ENCODE measurements at places on chromosomes 3 and 15.

- no peak for DNase-seq
Measured at GRCh38 chr15:67639591-67639990, 97.1 kb downstream of the MAP2K5 start.

DNA sequence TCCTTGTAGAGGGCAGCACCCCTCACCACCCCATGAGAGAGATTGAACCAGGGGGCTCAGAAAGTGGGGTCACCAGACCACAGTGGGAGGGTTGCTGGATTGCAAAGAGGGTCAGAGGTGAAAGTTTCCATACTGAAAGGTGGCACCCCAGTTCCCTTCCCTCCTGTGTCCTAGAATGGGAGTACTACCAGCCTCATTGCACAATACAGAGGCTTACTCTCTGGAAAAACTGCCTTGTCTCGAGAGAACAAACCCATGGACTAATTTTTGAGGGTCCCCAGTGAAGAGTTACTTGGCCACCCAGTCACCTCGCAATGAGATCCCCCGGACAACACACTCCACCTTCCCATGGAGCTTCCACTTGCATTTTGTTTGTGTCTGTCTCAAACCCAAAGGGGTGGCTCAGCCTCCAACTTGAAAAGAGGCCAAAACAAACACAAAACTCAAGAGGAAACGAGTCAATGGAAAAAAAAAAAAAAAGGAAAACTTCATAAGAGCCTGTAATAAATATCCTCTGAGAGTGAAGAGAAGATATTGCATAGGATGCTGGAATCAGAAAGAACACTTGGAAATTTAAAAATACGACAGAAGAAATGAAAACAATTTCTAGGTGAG lies 18.6 kb downstream of the MESP2 start:
- no peak for DNase-seq

DNA sequence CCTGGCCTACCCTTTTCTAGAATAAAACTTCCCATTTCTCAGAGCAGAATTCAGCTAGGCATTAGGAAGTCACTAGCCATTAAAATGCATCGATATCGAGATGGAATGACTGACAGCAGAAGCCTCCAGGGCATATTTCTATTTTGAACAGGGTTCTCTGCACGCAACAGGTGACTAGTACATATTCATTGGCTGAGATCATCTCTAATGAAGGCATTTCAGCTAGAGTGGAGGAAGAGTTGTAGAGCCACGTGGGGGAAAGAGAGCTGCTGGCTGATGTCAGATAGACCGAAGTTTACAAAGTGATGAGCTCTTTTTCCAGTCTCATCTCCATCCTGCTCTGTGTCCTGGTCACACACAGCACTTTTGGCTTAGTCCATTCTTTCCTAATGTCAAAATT lies 7.5 kb downstream of the TMEM40 start:
- DNase-seq, result no peak

DNA sequence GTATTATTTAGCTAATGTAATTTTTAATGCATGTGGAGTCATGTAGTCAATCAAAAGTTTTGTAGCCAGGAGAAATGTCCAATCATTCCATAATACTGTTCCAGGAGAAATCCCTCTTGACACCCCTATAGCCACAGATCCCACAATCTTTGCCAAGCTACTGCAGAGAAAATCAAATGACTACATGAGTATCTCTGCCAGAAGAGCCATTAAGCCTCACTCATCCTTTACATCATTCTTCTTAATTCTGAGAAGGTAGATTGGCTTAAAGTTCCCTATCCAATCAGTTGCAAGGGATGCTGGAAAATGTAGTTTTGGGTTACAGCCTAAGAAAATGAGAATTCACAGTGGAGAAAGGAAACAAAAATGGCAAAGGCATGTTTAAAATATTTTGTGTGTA lies 502.1 kb downstream of the ZBBX start:
- DNase-seq, result no peak

GRCh38 chr15:89812011-89812846 lies 2.4 kb downstream of the ANPEP start:
- DNase-seq, result no peak

DNA sequence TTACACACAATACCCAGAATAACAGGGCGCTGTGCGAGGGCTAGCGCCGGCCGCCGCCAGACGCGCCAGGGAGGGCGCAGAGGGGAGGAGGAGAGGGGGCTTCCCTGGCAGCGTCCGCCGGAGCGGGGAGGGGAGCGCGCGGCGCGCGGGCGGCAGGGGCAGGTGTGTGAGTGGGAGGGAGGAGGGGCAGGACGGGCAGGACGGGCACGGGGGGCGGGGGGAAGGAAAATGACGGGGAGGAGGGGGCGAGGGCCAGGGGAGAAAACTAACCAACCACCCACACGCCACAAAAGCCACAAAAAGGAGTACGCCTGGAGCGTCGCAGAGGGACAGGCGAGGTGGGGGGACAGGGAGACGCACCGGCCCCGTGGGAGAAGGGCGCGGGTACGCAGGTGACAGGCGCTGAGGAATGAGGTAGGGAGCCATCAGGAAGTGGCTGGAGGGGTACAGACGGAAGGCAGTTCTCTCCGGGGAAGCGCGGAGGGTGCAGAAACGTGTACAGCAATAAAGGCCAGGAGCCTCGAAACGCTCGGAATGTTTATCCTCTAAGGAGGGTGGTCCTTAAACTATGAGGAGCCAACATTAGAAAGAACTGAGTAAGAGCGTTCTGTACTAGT lies 610 bp upstream of the SATB1 start:
- peak; percentile 44 for DNase-seq

DNA sequence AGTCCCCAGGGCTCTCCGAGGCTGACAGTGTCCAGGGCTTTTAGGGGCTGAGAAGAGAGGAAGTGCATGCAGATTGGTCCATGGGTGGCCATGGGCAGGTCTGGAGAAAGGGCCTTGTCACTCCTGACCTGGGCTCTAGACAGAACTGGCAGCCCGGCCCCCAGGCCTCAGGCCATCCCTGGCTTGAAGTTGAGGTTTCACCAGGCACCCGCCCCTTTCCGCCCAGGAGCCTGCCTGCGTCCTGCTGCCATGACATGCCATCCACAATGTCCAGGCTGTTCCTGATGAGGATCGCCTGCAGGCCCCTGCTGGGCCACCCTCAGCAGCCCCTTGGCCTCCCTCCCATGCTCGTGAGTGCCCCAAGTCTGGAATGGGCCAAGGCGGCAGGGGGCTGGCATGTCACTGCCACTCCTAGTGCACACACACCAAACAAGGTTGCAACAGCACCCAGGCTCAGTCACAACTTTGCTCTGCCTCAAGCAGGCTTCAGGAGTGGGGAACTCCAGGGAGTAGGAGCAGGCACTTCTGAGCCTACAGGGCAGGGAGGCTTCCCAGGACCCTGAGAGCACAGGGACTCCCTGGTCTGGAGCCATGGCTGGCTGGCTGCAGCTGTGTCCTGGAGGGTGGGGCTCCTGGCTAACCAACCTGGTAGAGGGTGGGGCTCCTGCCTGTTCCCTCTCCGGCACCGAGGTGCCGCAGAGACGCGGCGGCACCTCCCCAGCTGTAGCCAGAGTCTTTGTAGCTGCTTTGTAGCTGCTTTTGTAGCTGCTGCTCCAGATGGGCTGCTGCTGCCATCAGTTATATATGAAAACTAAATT lies 1457.1 kb upstream of the GBE1 start:
- DNase-seq, result no peak

GRCh38 chr15:65862682-65863081 lies 6.6 kb upstream of the RAB11A start:
- DNase-seq, result peak; percentile 93

DNA sequence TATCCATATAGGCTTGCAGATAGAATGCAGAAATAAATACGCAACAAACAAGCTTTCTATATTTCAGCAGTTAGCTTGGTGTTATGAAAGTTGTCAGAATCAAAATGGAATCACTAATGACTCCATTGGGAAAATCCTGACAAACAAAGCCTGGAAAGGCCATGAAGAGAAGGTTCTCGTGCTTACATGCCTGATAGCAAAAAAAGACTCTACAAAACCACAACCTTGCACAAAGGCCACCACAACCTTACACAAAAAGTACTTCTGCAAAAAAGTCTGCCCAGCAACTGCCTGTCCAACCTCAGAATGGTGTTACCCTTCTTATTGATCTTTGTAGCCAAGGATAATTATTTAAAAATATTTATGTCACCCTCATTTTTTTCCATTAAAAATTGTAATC lies 14.4 kb upstream of the PLSCR1 start:
- DNase-seq, result no peak

GRCh38 chr3:157533298-157534070 lies 30.3 kb upstream of the VEPH1 start:
- DNase-seq, result no peak

- no peak for DNase-seq
Measured at GRCh38 chr15:92528736-92529135, 126.8 kb downstream of the FAM174B start.

- no peak for DNase-seq
Measured at GRCh38 chr15:100645671-100646070, 43.3 kb downstream of the ASB7 start.

GRCh38 chr15:65835447-65835846 lies 33.8 kb upstream of the RAB11A start:
- DNase-seq, result no peak

DNA sequence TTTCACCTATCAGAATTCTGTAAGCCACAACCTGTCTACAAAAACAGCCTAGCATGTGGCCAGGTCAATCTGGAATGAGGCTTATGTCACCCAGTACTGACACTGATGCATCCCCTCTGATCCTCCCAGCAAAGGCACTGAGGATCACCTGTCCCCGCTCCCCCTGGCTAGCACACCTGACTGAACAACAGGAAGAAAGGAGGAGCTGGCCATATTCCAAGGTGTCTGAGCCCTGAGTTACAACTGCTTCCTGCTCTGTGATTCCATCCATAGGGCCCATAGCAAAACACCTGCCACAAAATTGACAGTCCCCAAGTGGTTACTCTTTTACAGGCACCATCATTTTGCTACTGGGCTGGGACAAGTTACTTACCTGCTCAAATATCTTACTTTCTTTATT lies 555.5 kb upstream of the CFAP20DC start:
- DNase-seq, result no peak

- no peak for DNase-seq
Measured at GRCh38 chr3:4814305-4814903, 164.8 kb upstream of the BHLHE40 start.

DNA sequence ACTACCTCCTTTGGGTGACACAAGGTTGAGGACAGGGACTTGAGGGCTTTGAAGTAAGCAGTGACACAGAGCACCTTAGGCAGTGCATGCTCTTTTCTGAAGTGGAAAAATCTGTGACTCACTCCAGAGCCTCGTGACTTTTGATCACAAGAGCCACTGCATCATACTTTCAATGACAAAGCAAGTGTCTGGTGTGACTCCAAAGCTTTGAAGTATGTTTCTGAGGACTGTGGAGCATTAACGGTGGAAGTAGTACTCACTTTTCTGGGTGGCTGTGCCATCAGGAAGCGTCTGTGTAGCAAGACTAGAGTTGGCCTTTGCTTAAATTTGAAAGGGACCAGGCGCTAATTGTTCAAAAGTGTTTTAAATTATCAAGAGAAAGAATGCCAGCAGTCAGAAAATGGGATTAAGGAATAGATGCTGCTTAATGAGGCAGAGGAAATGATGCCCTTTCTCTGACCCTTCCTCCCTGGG lies 210.7 kb upstream of the TRIM42 start:
- DNase-seq, result peak; percentile 31

GRCh38 chr15:81239190-81239589 lies 42.5 kb downstream of the IL16 start:
- no peak for DNase-seq

DNA sequence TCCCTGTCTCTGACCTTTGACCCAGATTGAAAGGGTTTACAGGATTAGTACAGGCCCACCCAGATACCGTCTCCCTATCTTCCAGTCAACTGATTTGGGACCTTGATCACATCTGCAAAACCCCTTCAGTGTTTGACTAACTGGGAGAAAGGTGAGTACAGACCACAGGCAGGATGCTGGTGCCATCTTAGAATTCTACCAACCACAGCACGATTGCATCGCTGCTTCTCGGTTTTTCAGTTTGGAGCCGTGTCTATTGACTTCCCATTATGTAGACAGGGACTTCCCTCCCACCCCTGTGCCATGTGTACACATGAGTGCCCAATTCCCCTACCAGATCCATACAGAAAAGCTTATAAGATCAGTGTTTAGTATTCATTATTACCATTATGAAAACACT lies 6.6 kb upstream of the KLF13 start:
- no peak for DNase-seq

DNA sequence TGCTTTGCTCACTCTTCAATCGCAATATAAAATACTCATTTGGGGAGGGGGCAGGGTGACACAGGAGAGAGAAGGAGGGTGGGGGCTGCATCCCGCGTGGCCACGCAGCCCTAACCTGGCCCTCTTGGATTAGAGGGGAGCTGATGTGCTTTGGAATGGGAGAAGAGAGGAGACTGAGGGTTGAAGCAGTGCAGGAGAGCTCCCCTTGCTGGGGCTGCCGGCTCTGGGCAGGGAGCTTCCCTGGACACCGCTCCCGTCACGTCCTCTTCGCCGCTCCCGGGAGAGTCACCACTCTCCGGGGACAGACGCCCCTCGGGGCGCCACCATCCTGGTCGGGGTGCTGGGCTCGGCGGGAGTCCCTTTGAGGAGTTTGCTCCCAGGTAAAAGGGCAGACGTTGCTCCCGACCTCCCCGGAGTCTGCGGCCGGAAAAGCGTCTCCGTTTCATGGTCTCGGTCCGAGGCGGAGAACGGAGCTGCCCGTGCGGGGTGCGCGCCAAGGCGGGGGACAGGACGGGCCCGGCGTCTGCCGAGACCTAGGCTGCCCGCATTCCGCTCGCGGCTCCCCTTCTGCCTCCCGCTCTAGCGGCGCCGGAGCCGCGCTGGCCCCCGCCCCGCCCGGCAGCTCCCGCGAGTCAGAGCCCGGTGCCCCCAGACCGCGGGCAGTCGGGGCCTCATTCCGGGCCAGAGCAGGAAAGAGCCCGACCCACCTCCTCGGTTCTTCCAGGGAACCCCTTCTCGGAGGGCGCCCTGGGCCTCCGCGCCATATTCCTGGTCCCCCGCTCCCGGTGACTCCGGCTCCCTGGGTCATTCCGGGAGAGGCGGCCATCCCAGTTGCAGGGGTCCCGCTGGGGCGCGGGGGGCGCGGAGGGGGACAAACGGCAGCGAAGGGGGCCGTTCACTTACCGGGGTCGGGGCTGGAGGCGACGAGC lies 603 bp downstream of the SLC7A14 start:
- no peak for DNase-seq

GRCh38 chr3:112531358-112531781 lies 30.4 kb downstream of the ATG3 start:
- DNase-seq, result no peak

DNA sequence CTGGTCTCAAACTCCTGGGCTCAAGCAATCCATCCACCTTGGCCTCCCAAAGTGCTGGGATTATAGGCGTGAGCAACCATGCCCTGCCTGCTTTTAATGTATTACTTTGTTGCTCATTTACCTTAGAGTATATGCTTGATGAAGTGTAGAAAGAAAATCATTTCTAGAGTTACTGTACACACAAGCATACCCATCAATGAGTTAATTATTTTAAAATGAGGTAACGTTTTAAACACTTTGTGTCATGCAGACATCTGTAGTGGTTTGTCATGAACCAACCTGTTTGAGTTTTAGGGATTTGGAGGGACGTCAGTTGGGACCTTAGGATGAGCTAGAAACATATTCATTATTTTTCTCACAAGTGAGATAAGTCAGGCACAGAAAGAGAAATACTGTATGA lies 332.4 kb upstream of the IGF1R start:
- no peak for DNase-seq
